ENCODE measurements at places on chromosomes 2 and 18. TPM values are rescaled to one million over a fixed set of nuclear protein-coding genes. Genes with fewer than 3 reads are reported as not detected.

NDUFS1 gene
- 86.8 TPM for total RNA-seq

FNDC4 gene
- total RNA-seq = 45.7 TPM

ANKRD30B gene
- total RNA-seq = 3.3 TPM

SLC23A3 gene
- total RNA-seq = under 0.01 TPM

SLC66A2 gene
- 29.8 TPM for total RNA-seq

KIF5C gene
- total RNA-seq = 388 TPM

ANTXR1 gene
- total RNA-seq = 8.2 TPM

LCT gene
- total RNA-seq = not detected

ZNF519 gene
- total RNA-seq = 46.1 TPM

REEP1 gene
- total RNA-seq = 147 TPM

ASIC4 gene
- 2.9 TPM for total RNA-seq

DNA sequence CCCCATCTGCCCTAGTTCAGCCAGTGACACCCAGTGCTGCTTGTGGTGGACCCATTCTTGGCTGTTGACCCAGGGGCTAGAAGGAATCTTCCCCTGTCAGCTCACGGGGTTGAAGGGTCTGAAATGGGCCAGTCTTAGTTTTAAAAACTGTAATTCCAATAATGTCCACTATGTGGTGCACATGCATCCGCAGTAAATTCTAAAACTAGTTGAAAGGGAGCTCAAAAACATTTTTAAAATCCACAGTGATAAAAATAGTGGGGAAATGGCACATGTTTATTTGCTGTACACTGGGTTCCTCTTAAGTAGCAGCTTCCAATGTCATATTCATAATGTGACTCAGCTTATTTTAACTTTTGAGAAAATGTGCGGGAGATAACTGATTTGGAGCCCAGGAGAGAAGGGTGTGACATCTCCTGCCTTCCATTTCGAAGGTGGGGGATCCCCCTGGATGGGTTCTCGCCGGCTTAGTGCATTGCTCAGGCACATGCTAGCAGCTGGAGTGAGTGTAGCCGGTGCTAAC, 32.8 kb downstream of the GRHL1 start:
- DNase-seq = no peak

DNA sequence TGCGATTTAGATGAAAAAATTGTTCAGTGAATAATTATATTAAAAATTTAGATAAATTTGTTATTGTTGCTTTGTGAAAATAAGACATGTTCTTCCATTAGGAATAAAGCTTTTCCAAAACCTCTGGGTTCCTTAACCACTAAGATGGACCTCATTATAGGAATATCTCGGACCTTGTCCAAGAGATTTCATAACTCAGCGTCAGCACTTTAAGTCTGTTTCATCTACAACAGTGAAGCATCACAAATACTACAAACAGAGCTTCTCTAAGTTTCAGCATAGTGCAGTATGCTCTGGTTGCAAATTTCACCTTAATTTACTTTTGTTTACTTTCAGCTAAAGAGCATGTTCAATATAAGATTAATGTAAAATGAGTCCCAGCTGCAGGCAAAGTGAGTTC, 150.3 kb downstream of the UBE2E3 start:
- no peak for DNase-seq

GRCh38 chr2:134348760-134349159, 94.9 kb downstream of the MGAT5 start:
- DNase-seq = no peak

GRCh38 chr2:98556344-98557033, 51.8 kb downstream of the COA5 start:
- no peak for DNase-seq

- DNase-seq = no peak
Observed at GRCh38 chr2:199966405-199966804, 11.0 kb downstream of the MAIP1 start.

DNA sequence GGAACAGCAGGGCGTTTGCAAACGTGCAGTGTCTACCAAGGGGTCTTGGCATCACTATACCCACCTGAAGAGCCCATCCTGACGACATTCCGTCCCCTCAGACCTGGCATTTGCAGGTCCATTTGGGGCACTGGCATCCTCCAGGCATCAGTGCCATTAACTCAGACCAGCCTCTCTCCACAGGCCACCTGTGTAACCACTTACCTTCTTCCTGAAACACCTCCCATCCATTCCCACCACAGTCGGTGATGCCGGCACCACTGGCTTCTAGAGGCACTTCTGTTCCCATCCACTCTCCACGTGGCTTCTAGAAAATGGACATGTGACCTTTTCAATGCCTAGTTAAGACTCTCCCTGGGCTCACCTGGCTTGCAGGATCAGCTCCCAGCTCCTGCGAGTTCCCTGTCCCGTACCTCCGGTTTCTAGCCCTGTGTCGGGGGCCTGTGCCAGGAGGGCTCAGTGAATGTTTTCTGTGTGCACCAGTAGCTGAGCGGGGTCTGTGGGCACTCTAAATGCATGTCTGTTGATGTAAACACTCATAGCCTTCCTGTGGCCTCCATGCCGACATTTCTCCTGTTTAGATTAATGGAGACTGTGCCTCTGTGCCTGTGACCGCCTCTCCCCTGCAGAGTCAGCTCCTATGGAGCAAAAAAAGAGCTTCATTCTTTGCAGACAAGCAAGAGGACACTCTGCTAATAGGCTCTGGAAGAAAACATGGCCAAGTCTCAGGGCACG, 458.0 kb upstream of the HS6ST1 start:
- no peak for DNase-seq

DNA sequence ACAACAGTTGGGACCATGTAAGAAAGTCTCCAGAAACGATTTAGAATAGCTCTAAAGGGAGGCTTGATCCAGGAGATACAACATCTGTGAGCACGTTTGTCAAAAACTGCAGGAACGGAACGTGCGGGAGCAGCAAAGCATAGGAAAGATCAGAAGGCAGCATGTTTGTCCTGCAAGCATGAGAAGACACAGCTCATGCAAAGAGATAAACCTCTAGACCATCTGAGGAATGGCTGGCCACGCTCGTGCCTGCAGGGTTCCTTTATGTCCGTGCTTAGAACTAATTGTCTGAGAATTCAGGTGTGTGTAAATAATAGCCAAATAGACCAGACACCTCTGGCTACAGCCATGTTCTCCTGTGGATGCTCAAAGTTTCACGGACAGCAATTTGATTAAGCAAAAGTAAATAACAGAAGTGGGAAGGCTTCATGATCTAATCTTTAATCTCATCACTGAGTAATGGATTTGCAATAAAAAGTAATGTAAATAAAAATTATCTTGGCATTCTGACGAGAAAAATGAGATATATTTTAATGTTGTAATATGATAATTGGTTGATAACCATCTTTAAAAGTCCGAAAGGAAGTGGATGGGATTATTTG, 534.8 kb upstream of the CDH7 start:
- no peak for DNase-seq

GRCh38 chr2:97708048-97708380, 5.4 kb upstream of the ZAP70 start:
- no peak for DNase-seq

DNA sequence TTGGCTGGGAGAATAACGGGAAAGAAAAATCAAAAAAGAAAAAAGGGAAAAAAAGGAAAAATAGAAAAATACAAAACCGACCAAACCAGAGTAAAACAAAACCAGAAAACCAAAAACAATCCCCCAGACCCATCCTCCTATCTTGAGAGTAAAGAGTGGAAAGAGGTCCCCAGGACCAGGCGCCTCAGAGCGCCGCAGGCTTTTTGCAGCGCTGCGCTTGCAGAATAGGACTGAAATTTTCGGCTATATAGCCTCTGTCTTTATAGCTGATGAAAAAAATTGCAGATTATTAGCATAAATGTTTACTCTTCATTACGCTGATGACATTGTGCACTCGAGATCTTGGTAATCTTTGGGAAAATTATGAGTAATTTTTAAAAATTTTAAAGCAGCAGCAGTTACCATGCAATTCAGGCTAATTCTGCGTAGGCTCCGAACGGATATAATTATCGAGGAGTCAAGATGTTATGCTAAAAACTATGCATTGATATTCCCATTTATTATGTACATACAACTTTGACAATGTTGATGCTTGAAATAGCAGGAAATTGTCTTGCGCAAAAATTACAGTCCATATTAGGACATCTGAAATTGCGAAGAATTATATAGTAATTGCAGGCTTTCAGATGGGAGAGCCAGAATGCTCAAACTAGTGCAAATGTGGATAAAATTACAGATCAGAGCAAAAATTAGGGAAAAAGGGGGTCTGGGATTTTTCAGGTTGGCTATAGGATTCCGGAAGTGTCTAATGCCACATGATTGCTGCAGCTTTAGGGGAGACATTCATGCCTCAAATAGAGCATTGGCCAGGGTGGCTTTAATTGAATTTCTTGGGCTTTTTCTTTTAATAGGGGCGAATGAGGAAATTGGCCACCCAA, 8.3 kb downstream of the DLX1 start:
- no peak for DNase-seq

- no peak for DNase-seq
Observed at GRCh38 chr2:96916646-96917543, 47.0 kb upstream of the SEMA4C start.

DNA sequence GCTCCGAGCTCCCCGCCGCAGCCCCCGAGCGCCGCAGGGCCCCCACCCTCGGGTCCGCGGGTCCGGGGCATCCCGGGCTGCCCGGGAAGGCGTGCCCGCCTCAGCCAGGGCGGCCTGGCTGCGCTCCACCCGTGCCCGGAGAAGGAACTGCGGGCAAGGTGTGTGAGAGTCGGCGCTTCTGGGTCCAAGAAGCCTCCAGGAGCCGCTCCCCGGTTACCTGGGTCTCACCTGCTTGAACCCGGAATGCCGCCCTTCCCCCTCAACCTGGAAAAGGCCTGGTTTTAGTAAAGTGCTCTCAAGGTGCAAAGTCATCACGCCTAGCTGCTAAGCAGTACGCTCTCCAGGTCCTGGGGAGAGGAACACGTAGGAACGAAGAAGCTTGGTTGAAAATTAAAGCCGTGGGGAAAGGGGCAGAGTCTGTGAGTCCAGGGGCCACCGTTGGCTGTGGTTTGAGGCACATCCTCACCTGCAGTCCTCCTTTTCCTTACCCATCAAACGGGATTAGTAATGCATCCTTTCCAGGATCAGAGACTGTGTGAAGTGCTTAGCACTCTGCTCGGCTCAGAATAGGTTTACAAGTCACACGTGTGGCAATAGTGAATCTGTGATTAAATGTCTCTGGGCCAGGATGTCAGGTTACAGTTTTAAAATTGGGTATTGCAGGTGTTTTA, 1.2 kb downstream of the ASAP2 start:
- peak; percentile 36 for DNase-seq

DNA sequence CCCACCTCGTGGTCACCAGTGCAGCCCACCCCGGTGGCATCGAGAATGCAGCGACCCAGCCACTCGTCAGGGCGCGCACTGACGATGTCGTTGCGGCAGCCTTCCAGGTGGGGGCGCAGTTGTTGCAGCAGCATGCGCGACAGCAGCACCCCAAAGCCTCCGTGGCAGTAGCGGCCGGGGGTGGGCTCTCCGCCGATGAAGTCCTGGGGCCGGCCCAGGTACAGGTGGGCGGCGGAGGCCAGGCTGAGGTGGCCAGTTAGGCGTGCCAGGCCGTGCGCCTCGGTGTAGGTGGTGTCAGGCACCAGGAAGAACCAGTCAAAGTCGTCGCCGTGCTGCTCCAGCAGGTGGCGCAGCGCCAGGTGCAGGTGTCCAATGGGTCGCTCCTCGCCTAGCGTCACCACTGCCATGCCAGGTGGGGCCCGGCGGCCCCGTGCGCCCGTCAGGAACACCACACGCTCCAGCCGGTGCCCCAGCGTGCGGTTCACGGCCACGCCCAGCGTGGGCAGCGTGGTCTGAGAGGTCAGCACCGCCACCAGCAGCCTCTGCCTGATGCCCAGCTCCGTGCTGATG, 1.9 kb downstream of the CHPF start:
- DNase-seq = peak; percentile 69

DNA sequence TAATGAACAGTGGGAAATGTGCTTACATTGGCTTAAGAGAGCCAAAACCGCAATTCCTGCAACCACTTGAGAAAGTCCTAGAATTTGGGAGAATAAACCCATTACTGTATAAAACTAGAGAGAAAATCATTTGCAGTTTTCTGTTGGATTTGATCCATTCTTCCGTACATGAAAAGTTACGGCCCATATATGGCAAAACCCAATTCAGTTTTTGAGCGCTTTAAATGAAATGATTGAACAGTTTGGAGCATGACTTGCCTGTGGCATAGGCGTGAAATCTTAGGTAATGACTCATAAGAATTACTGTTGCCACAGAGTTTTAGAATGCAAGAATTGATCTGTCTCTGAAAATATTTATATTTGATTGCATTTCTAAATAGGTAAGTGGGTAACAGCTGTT, 52.0 kb downstream of the PHLPP1 start:
- no peak for DNase-seq

DNA sequence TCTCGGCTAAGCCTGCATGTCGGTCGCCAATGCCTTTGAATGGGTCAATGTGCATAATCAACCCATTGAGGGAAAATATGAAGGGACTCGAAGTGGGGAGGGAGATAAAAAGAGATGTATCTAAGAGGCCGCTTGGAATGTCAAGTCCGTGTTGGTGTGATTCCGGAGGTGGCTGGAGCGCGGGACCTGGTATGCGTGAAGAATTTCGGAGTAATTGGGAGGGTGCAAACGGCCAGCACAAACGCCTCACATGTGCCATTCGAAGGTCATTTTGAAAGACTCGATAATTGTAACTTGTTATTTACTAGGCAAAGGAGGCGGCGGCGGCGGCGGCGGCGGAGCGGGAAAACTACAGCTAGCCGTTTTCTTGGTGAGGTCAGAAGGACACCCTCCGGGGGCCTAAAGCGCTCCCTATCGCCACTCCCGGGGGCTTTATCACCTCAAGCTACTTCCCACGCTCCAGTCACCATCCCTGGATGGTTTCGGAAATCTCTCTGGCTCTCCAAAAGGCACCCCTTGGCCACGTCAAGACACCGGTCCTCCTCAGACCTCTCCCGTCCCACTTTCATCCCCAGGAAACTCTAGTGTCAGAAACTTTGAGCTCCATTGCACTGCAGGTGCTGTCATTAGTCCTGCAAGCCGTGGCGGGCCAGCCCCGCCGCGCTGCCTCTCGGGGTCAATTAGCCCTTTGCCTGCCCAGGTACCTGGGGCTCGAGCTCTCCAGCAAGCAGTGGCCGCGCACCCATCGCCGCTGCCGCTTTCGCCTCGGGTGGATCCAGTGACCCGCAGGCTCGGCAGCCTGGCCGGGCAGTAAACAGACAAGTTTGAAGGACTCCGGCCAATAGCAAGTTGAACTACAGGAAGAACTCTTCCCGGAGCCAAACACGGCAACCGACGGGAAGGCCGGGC, 1.5 kb downstream of the ERBB4 start:
- DNase-seq = peak; percentile 30

GRCh38 chr2:191899410-191899809, 52.5 kb upstream of the CAVIN2 start:
- DNase-seq = no peak

- no peak for DNase-seq
Observed at GRCh38 chr2:14690926-14691325, 58.4 kb downstream of the LRATD1 start.

DNA sequence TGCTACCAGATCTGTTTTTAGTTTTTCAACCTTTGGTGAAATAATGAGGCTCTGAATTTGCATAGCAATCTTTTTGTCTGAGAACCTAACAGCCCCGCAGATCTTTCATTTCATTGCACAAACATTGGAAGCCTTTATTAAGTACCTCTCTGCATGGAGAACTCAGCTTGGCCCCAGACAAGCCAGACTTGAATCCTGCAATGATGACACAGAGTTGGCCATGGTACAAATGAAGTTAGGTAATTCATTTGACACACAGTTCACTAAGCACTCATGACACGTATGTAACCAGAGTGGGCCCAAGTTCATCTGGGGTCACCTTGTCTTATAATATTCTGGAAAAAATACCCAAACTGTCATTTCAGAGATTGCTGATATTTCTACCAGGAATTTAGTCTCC, 439.1 kb upstream of the ID2 start:
- no peak for DNase-seq
